T-cell (primary cell): ENCODE measurements at places on chromosomes 4 and X. TPM values are rescaled to one million over a fixed set of nuclear protein-coding genes. Genes with fewer than 3 reads are reported as not detected.

Gene XKRX
- total RNA-seq = 1.7 TPM

Gene NOCT
- 9.0 TPM for total RNA-seq

Gene RHOXF2
- total RNA-seq = not detected

Gene TBCK
- 43.5 TPM for total RNA-seq

Gene OPRPN
- not detected for total RNA-seq

Gene SAGE1
- not detected for total RNA-seq

Gene FAM47B
- total RNA-seq = not detected

Gene FRMD7
- not detected for total RNA-seq

Gene CLDN34
- total RNA-seq = not detected

Gene NMU
- 1.4 TPM for total RNA-seq

Gene RRH
- total RNA-seq = 0.35 TPM

Gene PPEF2
- total RNA-seq = 0.25 TPM

Gene LRIT3
- total RNA-seq = 0.23 TPM
